ENCODE measurements at places on chromosomes 5 and 9.

DNA sequence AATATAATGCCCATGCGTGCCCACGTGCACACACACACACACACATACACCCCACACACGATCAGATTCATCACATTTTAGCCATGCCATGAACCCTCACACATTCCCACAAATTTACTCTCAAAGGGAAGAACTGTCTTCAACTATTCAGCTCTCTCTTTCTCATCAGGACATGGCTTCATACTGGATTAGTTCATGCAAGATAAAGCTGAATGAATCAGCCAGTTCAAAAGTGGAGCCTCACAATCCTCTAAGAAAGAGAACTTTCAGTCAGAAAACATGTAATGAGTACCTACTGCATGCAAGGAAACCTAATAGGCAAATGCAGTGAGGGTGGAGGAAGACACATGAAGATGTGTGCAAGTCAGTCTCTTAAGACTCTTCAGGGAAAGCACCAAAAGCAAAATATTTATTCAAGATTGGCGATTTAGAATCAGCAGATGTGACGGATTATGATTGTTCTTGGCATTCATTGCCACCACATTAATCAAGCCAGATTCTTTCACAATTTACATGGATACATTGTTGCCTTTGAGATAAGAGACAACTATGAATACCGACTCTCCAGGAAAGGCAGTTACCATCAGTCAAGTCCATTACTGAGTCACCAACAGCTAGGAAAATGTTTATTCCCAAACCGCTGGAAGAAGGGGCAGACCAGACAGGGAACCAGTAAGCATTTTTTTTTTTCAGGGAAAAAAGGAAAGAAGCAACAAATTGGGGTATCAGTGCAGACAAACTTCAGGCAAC is 30.3 kb upstream of the PUM3 start:
- no peak for DNase-seq

DNA sequence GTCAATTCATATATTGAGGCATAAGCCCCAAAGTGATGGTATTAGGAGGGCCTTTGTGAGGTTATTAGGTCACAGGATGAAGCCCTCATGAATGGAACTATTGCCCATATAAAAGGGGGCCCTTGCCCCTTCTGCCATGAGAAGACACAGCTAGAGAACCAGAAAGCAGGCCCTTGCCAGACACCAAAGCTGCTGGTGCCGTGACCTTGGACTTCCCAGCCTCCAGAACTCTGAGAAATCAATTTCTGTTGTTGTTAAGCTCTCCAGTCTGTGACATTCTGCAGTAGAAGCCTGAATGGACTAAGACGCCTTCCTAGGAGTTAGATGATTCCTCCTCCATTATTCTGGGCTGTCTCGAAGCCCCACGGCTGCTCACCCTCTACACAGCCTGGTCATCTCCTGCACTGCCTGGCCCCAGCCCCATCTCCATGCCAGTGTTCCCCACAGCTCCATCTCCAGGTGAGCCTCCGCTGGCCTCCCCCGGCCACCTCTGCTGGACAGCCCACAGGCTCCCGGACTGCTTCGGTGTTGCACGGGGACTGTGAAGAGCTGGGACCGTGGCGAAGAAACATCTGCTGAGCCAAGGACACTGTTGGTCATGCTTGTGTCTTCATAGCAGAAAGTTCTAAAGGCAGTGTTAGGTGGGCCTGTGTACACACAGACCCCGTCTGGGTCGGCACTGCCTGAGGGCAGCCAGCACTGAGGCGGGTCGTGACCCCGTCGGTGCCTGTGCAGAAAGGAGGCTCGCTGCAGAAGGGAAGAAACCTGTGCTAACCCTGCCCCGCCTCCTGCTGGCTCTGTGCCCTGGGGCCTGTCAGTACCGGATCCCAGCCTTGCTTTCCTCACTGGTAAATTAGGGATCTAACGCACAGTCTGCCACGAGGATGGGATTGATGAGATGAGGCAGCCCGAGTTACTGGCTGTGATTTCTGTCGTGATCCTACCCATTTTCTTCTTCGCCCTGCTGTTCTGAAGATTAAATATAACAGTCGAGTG is 55.1 kb upstream of the CNOT6 start:
- DNase-seq: no peak

- no peak for DNase-seq
Measured at GRCh38 chr5:75405296-75405695, 68.3 kb downstream of the HMGCR start.

DNA sequence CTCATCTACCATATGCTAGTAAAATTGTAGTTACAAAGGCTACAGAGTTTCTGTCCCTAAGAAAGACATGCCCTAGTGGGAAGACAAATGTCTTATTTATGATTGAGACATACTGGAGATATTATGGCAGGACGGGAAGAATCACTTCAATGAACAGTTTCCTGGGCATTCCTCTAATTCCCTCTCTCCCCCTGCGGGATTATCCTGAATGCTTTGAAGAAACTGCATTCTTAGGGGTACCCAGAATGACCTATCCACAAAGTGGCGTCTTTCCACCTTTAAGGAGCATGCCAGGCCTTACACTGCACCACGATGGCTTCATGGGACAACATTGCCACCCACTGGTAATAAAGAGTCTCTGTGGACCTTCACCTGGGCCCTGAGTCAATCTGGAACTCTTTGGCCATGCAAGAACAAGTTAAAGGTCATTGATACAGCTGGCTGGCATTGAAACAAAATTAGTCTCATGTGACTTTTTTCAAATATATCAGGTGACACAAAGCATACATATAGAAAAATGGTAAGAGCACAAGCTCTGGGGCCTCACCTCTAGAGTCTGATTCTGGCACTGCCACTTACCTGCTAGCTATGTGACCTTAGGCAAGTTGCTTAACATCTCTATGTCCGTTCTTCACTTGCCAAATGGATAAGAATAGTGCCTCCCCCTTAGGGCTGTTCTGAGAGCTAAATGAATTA is 32.0 kb downstream of the ANKRD55 start:
- peak; percentile 39 for DNase-seq

DNA sequence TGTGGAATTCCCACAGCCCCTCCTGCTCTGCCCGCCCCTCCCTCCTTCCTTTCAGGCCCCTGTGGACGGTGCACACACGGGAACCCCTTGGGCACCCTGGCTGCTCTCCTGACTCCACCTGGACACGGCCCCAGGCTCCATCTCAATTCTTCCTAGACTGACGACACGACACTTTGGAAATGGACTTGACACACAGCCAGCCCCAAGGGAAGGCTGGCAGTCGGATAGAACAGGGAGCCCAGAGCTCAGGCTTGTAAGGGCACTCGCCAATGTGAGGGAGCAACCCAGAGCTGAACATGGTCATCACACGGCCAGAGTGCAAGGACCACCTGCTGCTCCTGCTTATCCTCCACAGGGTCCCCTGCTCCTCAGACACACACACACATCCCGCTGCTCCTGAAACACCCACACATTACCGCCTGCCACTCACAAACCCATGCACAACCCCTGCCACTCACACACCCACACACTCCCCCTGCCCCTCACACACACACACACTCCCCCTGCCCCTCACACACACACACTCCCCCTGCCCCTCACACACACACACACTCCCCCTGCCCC is 8.9 kb downstream of the SLC9A3 start:
- no peak for DNase-seq

DNA sequence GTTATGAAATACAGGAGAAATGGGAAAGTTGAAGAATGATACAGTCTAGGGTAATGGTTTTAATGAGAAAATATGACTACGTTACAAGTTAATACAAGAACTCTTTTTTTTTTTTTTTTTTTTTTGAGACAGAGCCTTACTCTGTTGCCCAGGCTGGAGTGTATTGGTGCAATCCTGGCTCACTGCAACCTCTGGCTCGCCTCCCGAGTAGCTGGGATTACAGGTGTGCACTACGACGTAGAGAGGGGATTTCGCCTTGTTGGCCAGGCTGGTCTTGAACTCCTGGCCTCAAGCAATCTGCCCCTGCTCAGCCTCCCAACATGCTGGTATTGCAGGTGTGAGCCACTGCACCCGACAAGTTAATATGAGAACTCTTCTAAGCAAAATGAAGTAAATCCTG is 77.1 kb upstream of the SELENOP start:
- DNase-seq: no peak

- peak; percentile 56 for DNase-seq
Measured at GRCh38 chr5:179550511-179551342, at the start of gene RUFY1. Gene RUFY1 (plus strand): TSS chr5:179550554. CDS start chr5:179550570, 16 bp downstream.

DNA sequence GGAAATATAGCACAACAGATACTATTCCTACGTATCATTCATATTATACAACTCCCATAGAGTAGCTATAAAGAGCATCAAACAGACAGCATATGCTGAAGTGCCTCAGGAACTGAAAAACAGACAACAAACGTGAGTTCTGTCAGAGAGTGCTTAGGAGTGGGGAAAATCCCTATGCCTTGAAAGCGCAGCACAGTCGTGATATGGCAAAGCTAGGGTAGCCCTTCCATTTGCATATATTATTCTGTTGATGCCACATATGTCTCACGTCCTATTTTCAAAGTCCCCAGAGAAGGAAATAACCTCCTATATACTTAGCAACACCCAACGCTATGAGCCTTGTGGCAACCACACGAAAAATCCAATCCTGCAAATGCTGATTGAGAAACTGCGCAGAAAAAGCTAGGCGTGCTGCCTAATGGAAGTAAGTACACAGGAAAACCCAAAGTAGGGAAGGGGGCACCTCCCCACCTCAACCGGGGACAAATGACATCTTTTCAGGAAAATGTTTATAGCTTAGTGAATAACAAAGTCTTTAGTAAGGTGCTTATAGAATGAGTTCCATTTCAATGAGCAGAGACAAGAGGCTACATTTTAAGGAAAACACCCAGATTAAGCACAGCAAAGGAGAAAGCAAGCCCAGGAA is 105.1 kb downstream of the MED10 start:
- no peak for DNase-seq

GRCh38 chr9:130172858-130173665 is 858 bp downstream of the NCS1 start:
- peak; percentile 32 for DNase-seq

GRCh38 chr9:83930881-83931280 is 9.6 kb upstream of the KIF27 start:
- DNase-seq: no peak

DNA sequence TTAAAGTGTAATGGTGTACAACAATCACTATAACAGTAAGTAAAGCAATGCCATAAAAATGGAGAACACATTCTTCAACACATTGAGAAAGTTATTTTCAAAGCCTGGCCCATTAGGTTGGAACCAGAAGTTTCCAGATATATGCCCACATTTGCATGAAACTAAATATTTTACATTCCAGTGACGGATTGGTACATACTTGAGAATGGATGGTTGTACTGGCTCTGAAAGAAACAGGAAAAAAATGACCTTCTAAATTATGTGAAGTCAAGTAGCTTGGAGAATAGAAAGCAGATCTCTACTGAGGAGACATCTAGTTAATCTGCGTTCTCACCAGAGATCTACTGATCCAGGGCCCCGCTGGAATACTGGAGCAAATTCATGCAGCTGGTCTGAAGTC is 1037.0 kb downstream of the NR2F1-AS1 start:
- DNase-seq: no peak

- DNase-seq: peak; percentile 40
Measured at GRCh38 chr5:109410389-109411148, 795 bp upstream of the PJA2 start.

- DNase-seq: no peak
Measured at GRCh38 chr5:59597690-59598546, 295.6 kb downstream of the PDE4D start.

GRCh38 chr9:98418578-98419259 is 163.3 kb upstream of the TBC1D2 start:
- DNase-seq: no peak

GRCh38 chr9:11537566-11537965 is 924.8 kb upstream of the PTPRD start:
- no peak for DNase-seq

- DNase-seq: no peak
Measured at GRCh38 chr9:90787771-90788460, 13.7 kb upstream of the SYK start.

DNA sequence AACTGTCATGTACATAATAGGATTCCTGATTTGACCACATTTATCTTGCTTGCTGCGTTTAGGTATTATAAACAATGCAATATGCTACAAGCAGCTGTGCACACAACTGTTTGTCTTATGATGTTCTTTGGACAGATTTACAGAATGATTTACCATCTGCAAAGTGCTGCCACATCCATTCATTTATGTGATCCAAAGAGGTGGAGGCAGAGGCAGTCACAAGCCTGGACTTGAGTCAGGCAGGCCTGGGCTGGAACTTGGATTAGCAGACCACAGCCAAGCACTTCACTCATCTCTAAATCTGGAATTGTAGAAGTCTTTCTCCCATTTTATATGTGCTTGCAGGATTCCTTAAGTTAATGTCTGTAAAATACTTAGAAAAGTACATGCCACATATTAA is 149.0 kb downstream of the INSYN2B start:
- no peak for DNase-seq

- DNase-seq: no peak
Measured at GRCh38 chr5:40514976-40515375, 164.7 kb upstream of the PTGER4 start.

DNA sequence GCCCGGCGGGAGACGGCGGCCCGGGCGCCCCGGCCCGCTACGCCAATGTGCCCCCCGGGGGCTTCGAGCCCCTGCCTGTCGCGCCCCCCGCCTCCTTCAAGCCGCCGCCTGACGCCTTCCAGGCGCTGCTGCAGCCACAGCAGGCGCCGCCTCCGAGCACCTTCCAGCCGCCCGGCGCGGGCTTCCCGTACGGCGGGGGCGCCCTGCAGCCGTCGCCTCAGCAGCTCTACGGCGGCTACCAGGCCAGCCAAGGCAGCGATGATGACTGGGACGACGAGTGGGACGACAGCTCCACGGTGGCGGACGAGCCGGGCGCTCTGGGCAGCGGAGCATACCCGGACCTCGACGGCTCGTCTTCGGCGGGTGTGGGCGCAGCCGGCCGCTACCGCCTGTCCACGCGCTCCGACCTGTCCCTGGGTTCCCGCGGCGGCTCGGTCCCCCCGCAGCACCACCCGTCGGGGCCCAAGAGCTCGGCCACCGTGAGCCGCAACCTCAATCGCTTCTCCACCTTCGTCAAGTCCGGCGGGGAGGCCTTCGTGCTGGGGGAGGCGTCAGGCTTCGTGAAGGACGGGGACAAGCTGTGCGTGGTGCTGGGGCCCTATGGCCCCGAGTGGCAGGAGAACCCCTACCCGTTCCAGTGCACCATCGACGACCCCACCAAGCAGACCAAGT is 723 bp downstream of the SNX18 start:
- no peak for DNase-seq

- no peak for DNase-seq
Measured at GRCh38 chr5:36450229-36451014, 148.7 kb upstream of the RANBP3L start.

- DNase-seq: peak; percentile 29
Measured at GRCh38 chr9:94623253-94623652, 16.1 kb downstream of the FBP1 start.

DNA sequence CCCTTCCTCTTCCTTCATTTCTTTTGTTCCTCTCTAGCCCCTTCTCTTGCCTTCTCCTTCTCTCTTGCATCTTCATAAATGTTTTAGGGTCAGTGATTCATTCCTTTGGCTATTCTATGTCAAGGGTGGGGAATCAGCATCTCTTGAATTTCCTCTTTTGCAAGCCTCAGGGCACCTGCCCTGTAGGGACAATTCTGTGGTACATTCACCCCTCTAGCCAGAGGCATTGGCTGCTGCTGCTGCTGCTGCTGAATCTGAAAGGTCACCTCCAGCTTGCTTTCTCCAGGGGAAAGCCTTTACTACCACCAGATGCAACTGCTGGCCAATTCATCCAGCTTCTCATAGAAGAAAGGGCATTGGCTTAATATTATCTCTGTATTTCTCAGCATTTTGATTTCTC is 87.3 kb downstream of the INSYN2B start:
- DNase-seq: no peak

Data from RCC 7860 (cell line).